Mesenteric fat pad (tissue), 1 donor: ENCODE measurements at places on chromosomes 2 and 18.

DNA sequence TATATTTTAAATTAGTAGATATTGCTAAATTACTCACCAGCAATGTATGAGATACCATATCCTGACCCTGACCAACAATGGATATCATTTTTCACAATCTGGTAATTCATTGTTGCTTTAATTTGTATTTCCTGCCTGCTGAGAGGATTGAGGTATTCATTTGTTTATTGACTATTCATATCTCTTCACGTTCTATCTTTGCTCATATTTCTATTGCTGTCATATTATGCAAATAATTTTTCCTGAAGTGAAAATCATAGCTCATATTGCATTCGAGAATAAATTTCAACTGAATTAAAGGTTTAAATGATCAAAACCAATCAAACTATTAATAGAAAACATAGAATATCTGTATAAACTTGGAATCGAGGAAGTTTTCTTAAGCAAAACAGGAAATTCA, 31.0 kb downstream of the INO80D start:
- DNase-seq, result no peak

GRCh38 chr2:1676913-1677820, 67.1 kb downstream of the PXDN start:
- DNase-seq, result peak; percentile 26

DNA sequence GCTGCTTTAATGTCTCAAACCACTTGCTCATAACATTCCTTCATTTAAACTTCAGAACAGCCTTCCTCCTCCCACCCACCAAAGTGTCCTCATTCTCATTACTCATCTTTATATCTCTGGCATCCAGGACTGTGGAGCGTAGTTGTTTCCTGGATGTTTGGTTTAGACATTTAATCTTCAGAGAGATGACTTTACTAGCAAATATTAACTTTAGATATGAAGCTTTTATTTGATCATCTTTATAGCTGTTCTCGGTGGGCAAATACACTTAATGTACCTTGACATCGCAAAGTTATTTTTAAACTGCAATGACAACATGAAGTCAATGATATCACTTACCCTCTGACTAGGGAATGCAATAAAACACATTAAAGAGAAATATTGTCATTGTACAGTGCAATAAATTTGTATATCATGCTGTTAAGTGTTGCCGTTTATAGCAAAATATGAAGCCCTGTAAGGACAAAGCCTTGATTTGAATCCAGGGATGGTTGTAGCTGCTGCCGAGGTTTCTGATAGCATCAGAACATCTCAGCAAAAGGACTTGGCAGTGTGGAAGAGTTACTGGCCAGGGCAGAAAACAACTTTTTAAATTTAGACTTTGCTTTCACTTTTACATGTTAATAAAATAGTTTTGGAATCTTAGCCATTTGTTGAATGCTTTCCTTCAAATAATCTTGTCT, 4.6 kb upstream of the LAMA3 start:
- no peak for DNase-seq

DNA sequence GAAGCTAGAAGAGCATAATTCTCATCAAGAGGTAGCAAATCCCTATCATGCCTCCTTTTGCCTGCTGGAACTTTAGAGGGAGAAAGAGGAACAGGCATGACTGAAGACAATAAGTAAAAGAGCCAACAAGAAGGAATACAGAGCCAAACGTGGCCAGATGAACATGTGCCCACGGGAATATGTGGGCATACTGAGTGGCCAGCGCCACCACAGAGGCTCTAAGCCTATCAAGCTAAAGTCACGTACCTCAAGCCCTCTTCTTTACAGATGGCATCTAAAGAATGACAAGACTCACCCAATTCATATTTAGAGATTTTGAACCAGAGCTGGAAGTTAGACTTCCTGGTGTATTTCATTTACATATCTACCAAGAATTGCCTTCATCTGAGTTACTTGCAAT, 59.9 kb upstream of the ITGA4 start:
- no peak for DNase-seq

DNA sequence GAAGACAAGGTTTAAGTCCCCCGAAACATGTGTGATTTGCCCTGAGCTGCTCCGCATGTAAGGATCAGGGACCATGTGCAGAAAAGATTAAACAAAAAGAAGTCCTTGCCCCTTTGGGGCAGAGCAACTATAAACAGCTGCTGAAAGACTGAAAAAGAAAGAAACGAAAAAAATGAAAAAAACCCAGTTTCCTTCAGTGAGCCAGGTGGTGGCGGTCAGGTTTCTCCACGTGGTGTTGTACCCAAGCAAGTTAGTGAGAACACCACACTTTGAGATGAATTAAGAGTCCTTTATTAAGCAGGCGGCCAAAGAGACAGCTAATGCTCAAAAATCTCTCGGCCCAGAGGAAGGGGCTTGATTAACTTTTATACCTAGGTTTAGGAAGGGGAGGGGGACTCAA, 404.9 kb upstream of the SYT4 start:
- no peak for DNase-seq

DNA sequence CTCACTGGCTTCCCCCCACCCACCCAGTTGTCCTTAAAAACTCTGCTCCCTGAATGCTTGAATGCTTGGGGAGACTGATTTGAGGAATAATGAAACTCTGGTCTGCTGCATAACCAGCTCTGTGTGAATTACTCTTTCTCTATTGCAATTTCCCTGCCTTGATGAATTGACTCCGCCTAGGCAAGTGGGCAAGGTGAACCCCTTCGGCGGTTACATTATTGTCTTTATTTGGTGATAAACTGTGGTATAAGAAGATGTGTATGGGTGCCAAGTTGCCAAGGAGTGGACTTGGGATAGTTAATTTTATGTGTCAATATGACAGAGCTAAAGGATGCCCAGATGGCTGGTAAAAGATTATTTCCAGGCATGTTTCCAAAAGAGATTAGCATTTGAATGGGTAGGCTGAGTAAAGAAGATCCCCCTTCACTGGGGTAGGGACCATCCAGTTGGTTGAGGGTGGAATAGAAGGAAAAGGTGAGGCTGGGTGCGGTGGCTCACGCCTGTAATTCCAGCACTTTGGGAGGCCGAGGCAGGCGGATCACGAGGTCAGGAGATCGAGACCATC, 98.5 kb upstream of the HAAO start:
- DNase-seq, result no peak

DNA sequence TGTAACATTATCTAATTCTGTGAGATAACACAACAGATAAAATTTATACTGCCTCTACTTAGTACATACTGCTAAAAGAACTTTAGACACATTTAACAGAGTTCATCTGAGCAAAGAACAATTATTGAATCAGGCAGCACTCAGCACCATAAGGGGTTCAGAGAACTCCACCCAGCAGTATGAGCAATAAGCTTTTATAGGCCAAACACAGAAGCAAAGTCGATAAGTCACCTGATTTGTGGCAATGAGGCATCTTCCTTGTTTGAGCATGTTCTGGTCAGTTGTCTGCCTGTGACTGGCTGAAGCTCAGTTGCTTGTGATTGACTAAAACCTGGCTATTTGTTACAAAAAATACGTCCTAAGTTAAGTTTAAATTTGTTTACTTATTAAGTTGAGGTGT, 746.1 kb upstream of the DDX18 start:
- DNase-seq, result no peak

GRCh38 chr2:202479090-202479489, 103.0 kb downstream of the BMPR2 start:
- no peak for DNase-seq

DNA sequence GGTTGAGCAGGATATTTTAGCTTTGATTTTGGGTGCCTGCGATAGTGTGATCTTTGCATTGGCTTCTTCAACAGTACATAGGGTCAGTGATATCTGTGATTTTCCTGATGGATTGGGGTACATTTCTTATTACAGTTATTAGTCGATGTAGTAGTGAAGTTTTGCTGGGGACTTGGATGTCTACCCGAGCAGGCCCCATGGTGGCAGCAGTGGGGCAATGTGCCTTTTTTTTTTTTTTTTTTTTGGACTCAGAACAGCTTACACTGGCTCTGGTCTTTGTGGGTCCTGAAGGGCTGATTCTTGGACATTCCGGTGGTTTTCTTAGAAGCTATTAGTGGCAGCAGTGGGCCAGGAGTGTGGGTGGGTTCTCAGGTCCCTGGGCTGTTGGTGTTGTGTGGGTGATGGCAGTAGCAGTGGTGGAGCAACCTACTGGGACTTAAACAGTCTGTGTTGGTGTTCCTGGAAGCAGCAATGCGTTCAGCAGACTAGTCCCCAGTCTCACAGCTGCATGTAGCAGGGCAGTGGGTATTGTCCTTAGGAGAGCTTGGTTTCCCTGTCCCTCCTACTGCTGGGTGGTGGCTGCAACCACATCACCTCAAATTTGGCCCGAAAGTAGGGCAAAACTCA, 53.7 kb upstream of the SLC4A10 start:
- no peak for DNase-seq

DNA sequence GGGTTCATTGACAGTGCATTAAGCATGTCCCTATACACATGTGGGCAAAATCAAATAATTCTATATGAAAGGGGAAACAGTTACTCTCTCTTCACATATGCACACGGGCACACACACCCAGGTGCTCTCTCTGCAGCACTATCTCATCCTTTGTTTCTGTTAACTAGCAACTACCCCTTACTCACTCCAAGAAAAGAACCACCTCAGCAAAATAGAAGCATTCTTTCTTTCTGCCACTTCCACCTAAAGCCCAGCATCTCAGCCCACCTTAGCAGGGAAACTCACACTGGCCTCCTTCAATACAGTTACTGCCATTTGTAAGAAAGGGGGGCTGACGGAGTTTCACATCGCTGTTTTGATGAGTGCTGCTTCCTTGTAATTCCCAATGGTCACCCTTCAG, 216.3 kb upstream of the ID2 start:
- no peak for DNase-seq
